DMS 273 treated with DMSO at 0.1 percent for 48 hours (cell line): ENCODE measurements at places on chromosomes 4 and X.

- DNase-seq, result no peak
Measured at GRCh38 chr4:100306018-100306417, 115.8 kb upstream of the DDIT4L start.

DNA sequence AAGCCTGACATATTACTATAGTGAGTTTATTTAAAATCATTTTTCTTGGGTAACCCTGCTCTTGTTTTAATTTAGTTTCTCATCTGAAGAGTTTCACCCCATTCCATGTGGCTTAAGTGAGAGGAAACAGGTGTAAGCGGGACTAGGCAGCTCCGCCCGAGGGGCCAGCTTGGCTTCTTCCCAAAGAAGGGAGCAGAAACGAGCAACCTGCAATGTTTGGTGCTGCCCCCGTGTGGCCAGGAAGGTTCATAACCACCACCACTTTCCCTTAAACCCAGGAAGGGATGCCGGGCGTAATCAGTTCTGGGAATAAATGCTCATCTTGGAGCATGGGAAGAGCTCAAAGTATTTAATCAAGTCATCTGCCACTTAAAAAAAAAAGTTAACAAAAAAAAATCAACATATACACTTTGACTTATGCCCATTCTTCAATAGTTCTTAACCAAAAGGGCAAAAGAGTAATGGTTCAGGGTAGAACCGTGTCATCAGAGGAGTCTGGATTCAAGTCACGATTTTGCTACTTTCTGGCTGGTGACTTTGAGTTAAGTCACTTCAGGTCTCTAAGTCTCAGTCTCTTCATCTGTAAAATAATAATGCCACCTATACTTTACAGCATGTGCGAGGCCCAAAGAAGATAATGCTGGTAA, 147.9 kb downstream of the NSUN7 start:
- DNase-seq, result peak; percentile 13

GRCh38 chr4:138182838-138183426, 59.2 kb downstream of the SLC7A11 start:
- no peak for DNase-seq

DNA sequence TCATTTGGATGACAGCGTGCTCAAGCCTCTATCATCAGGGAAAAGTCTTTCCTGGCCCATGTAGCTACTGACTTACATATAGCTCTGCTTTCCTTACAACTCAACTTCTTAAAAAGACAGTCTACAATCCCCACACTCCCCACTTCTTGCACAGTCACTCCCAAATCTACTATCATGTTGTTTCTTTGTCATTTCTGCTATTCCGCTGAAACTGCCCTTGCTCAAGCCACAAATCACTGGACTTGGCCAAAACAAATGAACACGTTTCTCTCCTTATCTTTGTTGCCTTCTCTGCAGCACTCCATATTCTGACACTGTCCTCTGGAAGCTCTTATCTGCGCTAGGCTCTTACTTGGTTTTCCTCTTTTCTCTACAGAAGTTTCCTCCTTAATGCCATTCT, 28.2 kb downstream of the GPRIN3 start:
- no peak for DNase-seq

DNA sequence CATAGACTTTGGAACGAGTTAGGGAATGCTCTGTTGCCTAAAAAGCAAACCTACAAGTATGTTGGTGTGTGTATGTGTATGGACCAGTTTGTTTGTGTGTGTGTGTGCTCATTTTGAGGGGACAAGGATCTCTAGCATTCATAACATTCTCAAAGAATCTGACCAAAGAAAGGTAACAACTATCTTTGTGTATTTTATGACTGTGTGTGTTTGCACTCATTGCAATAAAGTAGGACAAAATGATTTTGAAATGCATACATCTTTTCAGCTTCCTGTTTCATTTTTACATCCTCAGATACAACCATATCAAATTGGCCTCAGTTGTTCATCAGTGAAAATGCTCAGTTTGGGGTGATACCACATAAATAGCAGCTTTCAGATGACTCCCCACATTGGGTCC, 8.3 kb upstream of the XK start:
- DNase-seq, result no peak

DNA sequence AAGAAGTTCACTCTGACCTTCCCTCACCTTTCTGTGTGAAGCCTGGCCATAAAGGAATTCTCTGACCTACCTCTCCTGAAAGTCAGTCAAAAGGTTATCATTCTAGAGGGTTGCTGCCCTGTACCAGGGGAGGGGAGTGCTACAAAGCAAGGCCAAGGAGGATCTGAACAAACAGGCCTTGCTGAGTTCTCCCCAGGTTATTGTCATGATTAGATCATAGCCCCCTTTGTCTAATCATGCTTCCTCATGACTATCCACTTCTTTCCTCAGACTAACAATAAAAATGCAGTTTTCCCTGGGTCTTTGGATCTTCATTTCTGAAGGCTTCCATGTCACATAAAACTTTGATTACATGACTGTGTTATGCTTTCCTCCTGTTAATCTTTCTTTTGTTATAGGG, 472.0 kb downstream of the IQCM start:
- DNase-seq, result no peak

DNA sequence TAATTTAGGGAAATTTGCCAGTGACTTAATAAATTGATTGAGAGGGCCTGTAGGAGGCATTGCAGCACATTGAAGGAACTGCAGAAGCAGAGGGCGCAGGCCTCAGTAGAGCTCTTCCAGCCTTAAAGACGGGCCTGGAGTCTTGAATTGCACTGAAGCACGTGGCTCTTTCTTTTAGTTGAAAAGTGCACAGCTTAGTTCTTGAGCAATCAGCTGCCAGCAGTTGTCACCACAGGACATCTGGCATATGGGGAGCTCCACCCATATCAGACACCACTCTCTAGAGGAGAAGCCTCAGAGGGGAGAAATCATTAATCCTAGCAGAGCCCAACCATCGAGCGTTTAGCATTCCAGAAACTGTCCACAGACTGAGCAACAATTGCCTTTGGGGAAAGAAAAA, 16.0 kb upstream of the FGF16 start:
- no peak for DNase-seq

DNA sequence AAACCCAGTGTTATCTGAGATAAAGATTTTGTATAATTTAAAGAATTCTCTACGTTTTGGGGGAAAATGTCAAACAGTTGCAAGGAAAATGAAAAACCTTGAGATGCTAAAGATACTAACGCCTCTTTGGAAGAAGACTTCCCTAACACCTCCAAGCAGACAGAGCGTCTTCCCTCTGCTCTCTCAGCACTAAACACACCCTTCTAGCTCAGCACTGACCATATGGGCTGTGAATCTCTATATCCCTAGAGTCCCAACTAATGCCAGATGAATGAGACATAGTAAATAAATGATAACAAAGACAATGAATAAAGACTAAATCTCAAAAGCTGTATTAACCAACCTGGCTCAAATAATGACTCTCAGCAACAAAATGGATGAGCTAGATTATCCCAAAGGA, 13.3 kb downstream of the FUNDC1 start:
- no peak for DNase-seq

DNA sequence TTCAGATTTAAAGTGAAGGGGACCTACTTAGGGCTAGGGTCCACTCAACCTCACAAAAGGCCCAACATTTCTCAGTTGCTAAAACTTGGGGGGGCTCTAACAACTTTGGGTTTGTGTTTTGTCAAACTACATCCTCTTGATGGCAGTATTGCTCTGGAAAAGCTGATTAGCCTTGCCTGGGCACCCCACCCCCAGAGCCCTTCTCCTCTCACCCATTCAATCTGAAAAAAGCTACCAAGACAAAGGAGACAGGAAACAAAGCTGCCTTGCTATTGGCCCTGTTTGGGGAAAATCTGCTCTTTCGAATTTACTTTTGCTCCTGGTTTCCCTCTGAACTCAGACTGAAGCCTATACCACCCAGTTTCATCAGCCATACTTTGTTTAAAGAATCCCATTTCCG, 195.2 kb upstream of the STK26 start:
- no peak for DNase-seq

- no peak for DNase-seq
Measured at GRCh38 chr4:181498148-181498547, 745.1 kb upstream of the TENM3 start.

GRCh38 chrX:47662144-47662657, 3.2 kb upstream of the UXT start:
- no peak for DNase-seq

- DNase-seq, result no peak
Measured at GRCh38 chrX:8867406-8867805, 66.2 kb upstream of the FAM9A start.

DNA sequence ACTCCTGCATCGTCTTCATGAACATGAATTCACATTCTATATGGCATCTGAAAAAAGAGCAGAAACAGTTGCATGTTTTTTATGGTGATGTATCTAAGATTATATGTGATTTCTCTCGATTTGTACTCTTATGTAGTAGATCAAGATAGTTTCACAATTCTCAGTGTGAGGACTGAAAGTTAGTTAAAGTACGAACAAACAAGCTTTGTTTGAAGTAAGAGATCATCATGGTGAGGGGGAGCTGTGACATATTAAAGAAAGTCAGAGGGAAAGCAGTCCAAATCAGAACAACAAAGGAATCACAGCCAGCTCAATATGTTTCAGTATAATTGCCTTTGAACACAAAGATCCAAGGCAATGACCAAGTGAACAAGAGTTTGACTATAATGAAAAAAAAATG, 1140.6 kb downstream of the SH3BGRL start:
- DNase-seq, result no peak

- no peak for DNase-seq
Measured at GRCh38 chr4:137722910-137723309, 190.6 kb upstream of the PCDH18 start.

- peak; percentile 83 for DNase-seq
Measured at GRCh38 chrX:8204943-8205342, 33.9 kb upstream of the VCX2 start.

DNA sequence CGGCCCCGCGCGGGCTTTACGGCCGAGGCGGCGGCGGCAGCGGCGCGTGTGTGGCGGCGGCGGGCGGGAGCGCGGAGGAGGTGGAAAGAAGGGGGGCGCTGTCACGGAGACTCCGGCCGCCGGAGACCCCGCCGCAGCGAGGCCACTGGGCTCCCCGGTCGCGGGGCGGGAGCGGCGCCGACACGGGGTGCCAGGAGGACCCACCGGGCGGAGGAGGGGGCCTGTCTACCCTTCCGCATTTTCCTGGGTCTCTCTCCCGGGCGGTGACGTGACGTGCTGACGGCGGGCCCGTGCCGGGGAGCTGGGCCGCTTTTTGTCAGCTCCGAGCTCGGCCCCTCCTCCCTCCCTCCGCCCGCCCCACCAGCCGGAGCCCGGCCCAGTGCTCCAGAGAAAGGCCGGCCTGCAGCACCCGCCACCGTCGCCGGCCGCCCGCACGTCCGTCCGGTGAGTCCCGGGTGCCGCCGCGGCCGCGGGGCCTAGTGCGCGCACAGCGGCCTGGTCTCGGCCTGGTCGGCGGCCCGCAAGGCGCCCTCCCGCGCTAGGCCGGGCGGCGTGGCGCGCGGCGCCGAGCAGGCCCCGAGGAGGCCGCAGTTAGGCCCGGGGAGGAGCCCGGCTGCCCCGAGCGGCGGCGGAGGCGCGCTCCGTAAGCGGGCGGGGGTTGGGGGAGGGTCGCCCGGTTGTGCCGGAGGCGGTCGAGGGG, at the start of gene ZFX:
ZFX (plus strand) TSS at position 379 of the 700 bp plus-strand sequence. CDS start 23,014 bp downstream, outside the sequence.
- peak; percentile 50 for DNase-seq

DNA sequence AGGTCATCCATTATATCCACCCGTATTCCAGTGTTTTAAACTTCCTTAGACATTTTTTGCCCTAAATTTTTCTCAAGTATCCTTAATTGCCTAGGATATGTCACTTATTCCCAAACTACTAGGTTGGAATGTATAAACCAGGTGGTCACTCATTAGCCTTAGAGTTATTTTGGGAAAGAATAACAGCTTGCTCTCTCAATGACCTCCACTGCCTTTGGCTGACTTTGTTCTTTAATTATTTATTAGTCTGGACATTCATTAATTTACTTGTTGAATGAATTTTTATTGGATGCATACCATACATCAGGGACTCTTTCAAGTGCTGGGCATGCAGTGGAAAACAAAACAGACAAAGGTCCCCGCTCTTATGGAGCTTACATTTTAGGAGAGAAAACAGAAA, 609.3 kb upstream of the IGFBP7 start:
- no peak for DNase-seq
